Effector memory CD4-positive, alpha-beta T cell (primary cell): ENCODE measurements at places on chromosomes 6 and 20.

DNA sequence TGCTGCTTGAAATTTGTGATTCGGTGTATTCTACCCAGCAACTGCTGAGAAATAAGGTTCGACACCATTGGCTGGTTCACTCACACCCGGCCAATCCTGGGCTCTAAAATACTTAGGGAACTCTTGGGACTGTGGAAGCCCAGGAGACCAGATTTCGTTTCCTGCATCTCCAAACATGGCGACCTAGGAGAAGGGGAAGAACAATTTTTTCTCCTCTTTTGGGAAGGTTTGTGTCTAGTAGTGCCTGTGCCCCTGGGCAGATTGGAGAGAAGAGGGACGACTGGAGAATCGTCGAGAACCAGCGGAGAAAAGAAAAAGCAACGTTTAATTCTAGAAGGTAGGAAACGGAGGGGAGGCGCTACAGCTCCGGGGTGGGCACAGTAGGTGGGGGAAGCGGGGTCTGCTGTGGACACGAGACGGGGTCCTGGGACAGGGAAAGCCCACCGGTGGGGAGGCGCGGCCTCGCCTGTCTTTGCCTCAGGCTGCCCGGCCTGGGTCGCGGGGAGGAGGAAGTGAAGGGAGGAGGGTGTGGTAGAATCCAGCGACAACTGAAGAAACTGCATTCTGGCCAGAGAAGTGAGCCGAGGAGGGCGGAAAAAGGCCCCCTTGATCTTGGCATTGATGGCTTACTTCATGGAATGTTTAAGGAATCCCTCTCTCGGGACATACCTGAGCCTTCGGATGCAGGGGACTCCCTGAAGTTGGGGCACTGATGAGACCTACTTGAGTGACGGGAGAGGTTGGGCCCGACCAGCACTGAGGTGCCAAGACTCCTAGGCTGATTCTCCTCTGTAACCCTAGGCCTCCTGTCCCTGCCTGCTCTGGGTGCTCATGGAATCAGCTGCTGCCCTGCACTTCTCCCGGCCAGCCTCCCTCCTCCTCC is at the start of gene BTN2A1:
Gene BTN2A1, plus strand, starts transcription at position 150 of the 883 bp plus-strand sequence. Its CDS starts 682 bp downstream, at position 832.
- DNase-seq: peak; percentile 63

DNA sequence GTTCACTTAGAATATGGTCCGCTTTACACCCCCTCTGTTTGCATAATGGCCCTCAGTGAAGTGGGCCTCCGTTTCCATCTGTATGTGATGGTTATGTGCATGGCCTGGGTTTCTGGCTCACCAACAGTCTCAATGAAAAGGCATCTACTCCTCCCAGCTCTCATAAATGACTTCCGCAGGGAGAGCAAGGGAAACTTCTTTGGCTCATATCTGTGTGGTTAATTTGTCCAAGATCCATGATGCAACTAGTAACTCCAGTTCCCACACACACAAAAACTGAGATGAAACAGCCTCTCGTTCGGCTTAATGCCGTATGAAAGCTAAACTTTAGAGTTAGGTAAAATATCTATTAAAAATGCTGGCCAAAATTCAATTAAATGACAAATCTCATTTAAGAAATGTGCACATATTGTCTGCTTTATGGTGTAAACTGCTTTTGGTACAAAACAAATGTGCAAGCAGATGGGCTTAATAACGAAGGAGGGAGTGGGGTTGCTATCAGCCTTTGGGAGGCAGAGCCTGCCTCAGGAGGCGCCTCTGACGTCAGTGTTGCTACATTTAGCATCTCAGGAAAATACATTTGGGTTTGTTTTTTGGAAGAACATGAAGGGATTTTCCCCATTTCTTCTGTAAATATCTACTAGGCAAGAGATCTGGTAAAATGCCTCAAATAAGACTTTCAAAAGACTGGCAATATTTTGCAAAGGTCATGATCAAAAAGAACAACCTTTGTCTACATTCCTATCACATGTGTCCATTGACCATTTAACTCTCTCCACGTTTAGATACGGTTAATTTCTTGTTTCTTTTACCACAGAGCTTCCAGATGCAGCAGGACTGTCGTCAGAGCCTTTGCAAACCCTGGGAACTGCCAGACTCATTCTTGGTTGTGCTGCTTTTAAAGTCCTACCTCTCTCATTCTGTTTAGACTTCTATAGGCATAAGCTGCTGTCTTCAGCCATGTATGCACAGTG is 96.8 kb downstream of the ARMC2 start:
- no peak for DNase-seq

- DNase-seq: no peak
Measured at GRCh38 chr6:62354261-62354660, 68.2 kb upstream of the KHDRBS2 start.

- no peak for DNase-seq
Measured at GRCh38 chr6:88472851-88473525, 306.8 kb upstream of the CNR1 start.

- DNase-seq: no peak
Measured at GRCh38 chr20:57323034-57323433, 6.6 kb upstream of the SPO11 start.

DNA sequence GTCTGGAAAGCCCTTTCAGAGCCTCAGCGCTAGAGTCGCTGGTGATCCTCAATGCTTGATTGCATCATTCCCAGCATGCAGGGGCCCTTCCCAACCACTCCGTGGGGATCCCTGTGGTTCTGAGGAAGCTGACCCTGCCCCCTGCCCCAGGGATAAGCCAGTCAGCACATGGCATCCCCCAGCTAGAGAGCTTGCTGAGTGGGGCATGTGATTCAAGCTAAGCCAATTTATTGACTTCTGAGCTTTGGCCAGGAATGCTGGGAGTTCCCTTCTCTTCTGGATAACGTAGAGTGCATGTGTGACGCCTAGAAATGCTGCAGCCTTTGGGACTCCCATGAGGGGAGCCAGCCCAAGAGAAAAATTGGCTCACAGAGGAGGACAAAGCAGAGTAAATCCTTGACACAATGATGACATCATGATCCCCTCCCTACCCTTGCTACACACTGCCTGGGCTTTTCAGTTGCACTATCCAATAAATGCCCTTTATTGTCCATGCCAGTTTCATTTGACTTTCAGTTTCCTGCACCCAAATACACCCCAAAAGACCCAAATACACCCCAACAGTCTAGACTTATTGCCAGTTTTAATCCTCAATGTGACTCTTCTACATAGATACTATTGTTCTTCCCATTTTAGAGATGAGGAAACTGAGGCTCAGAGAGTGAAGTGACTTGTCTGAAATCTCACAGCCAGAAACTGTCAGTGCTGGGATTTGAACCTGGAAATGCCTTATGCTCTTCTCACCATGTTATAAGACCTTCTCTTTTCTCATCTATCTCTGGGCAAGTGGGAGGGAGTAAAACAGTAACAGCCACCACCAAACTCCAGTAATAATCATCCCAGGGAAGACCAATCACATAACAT is 34.3 kb downstream of the KCNB1 start:
- no peak for DNase-seq
